ENCODE measurements at places on chromosomes 6 and 20.

GRCh38 chr6:160015778-160016684 lies 47.1 kb downstream of the IGF2R start:
- DNase-seq: peak; percentile 10

DNA sequence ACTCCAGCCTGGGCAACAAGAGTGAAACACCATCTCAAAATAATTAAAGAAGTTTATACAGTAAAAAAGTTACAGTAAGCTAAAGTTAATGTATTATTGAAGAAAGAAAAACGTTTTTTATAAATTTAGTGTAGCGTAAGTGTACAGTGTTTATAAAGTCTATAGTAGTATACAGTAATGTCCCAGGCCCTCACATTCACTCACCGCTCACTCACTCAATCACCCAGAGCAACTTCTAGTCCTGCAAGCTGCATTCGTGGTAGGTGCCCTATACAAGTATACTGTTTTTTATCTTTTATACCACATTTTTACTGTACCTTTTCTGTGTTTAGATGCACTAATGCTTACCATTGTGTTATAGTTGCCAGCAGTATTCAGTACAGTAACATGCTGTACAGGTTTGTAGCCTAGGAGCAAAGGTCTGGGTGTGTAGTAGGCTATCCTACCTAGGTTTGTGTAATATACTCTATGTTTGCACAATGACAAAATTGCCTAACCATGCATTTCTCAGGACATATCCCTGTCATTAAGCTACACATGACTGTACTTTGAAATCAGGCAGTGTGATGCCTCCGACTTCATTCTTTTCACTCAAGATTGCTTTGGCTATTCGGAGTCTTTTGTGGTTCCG lies 16.7 kb downstream of the MGME1 start:
- DNase-seq: no peak

DNA sequence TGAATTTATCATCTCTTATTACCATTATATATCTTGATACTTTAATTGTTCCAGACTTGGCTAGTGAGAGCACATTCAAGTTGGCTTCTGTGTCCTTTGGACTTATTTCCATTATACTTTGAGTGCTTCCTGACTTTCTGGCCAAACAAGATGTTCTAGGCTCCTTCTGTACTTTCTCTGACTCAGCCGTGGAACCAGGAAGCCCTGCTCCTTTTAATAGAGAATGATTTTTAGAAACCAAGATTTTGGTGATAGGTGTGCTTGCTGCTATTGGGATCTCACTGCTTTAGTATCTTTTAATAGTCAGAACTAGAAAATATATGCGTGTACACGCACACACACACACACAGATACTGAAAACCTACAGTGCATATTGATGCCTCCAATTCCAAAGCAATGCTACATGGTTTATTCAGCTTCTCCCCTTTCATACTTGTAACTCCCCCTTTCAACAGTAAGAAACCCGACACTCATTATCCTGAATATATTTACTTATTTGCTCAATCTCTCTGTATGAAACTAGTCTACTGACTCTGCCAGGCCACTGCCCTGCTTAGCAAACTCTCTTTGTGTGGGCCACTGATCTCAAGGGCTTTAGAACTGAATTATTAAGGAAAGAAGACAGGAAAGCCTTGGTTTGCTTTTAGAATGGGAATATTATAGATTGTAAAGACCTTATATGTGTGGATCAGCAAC lies 42.7 kb upstream of the EZR start:
- DNase-seq: no peak

DNA sequence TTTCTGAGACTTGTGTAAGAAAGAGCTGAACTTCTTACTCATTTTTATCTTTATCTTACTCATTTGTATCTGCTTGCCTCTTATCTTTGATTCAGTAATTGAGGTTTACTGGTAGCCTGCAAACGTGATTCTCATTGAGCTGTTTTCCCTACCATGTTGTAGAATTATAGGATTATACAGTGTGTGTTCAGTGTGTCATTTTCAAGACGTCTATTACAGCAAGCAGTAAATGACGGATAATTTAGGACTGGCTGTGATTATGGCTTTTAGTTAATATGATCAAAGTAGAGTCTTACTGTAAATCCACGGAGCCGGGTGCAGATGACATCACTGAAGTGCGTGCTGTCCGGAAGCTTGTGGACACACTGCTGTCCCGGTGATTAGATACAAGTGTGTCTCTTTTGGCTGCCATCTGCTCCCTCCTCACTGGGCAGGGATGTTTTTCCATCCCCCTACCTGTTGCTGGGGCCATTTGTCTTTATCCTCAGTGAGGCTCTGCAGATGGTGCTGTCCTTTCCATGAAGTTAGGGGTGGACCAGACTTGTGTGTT lies 6.0 kb downstream of the NELFCD start:
- DNase-seq: no peak

GRCh38 chr6:118558464-118559217 lies 10.5 kb downstream of the PLN start:
- peak; percentile 11 for DNase-seq

GRCh38 chr6:137025786-137026730 lies 18.7 kb downstream of the IL20RA start:
- DNase-seq: no peak

Data from CD8-positive, alpha-beta T cell (primary cell).